ENCODE measurements at places on chromosomes 2 and 18.

DNA sequence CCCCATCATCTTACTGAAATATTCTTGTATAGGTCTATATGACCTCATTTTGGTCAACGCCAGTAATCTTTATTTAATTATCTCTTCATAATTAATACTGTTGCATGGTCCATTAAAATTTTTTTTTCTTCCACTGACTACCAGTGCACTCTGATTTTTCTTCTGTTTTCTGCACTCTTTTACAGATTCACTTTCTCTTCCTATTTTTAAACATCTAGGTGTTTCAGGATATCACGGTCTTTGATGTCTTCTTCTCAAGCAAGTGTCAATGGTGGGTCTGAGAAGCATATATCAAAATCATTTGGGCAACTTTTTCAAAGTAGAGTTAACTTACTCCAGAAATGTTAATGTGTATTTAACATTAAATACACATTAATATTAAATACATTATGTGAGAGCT, 51.4 kb downstream of the CCDC141 start:
- no peak for DNase-seq

DNA sequence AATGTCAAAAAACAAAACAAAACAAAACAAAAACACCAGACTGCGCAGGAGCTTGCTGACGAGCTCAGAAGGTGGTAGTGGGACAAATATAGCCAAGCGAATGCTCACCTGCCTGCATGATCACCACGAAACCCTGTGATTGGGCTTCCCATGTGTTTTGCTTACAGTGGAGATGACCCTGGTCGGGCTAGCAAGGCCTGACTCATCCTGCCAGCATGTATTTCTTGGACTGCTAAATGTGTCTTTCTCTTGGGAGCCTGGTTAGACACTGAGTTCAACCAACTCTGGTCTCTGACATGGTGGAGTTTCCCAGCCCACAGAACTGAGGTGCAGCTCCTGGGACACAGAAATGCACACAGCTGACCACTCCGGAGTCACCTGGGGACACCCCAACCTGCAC, 30.7 kb upstream of the DUSP2 start:
- no peak for DNase-seq

DNA sequence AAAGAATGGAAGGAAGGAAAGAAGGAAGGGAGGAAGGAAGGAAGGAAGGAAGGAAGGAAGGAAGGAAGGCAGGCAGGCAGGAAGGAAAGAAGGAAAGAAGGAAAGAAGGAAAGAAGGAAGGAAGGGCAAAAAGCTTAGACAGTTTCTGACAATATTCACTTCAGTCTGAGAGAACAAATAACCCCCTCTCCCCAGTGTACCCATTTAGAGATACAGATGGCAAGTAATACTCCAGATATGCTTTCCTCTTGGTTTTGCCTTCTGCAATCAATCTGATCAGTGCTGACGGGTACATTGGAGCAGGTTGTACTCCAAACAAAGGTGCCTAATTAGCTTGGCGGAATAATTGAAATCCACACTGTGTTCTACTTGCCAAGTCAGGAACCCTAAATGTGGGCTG, 534.6 kb upstream of the TMEFF2 start:
- DNase-seq = no peak

DNA sequence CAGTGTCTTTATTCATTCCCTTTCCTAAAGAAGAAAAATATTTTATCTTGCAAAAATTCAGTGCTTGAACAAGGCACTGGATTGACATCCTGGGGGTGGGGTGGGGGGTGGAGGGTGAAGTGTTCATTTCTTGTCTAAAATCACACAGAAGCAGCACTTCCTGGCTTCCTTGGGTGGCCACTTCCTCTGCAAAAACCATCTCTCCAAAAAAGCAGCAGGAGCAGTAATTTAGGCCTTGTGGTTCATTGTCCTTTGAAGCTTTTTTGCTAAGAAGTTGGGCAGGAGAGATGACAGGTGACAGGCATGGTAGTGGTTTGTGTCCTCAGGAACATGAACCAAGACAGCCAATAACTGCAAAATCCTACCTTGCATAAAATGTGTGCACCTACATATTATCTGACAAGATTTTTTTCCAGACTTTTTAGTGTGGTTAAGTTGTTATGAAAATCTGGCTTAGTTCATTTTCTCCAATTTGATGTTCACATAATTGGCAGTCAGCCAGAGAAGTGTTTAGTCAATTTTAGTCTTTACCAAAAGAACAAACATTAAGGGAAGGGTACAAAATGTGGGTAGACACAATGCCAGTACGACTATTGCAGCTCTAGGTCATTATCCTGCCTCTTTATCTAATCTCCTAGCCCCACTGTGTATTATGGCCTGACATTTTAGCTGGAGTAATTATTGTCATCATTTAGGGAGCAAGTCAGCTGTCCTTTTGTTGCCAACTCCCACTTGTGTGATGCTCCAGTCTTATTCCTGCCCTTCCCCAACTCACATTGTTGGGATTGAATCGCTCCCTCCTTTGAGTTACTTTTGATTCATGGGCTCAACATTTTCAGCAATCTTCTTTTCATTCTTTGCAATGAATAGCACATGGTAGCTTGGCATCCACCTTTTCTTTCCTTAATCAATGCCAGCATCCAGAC, 177.2 kb downstream of the MYO3B start:
- DNase-seq = no peak

GRCh38 chr2:9791711-9792110, 51.6 kb upstream of the TAF1B start:
- DNase-seq = no peak

- no peak for DNase-seq
Observed at GRCh38 chr18:78221496-78221895, 758.1 kb upstream of the SALL3 start.

- DNase-seq = no peak
Observed at GRCh38 chr2:200968735-200969134, 5.3 kb upstream of the ORC2 start.

GRCh38 chr2:239293775-239294430, 106.9 kb downstream of the HDAC4 start:
- no peak for DNase-seq

- DNase-seq = no peak
Observed at GRCh38 chr2:122682356-122682755, 926.9 kb downstream of the TSN start.

DNA sequence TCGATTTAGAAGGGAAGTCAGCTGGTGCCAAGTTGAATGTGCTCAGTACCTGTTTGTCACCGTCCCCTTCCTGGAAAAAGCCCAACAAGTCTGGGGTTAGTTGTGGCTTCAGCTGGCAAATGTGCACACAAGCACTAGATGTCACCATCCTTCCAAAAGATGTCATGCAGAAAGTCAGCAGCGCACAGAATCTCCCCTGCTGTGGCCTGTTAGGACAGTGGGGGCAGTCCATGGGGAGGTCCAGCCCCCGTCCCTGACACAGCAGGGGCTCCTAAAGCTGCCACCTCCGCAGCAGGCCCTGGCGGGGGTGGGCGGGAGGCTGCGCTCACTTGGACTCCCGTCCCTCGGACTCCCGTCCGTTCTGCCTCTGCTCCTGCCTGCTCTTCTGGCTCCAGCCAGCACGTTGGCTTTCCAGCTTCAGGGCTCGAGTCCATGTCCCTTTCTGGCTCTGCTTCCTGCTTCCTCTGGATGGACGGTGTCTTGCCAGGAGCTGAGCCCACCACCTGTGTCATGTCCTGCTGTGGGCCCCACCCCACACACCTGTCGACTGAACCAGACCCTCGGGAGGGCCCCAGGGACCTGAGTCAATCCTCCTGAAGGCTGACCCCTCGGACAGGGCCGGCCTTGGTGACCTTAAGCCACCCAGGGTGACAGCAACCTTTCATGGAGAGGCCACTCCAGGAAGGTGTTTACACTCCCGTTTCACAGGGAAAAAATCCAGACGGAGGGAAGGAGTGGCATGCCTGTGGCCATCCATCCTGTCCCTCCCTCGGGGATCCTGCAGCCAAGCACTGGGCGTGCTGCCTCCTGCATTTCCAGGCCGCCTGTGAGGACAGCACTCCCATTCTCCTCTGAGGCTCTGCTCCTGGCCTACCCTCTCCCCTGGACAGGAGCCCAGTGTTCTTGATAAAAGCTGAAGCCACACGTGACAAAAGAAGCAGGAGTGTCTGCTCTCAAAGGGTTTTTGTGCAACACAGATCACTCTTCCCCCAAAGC, 8.5 kb downstream of the RAB17 start:
- DNase-seq = peak; percentile 45

GRCh38 chr2:124450481-124450880, 425.4 kb downstream of the CNTNAP5 start:
- DNase-seq = no peak

DNA sequence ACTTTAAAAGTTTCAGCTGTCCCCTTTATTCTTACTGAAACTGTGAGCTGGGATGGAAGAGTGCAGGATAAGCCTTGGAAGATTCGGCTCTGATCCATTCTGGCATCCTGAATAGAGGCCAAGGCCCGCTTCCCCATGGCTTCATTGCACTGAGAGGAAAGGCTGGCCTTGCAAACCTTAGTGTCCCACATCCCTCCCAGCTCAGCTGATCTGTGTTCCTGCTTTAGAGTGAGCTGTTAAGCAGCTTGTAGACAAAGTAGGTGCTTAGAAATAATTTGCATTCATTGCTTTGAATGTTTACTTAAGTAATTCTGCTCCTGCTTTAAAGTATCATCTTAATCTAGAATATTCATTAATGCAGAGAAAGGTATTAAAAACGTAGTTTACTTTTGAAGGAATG, 169.6 kb upstream of the BOD1L2 start:
- DNase-seq = no peak

GRCh38 chr2:159982270-159982669, 80.1 kb downstream of the PLA2R1 start:
- no peak for DNase-seq

DNA sequence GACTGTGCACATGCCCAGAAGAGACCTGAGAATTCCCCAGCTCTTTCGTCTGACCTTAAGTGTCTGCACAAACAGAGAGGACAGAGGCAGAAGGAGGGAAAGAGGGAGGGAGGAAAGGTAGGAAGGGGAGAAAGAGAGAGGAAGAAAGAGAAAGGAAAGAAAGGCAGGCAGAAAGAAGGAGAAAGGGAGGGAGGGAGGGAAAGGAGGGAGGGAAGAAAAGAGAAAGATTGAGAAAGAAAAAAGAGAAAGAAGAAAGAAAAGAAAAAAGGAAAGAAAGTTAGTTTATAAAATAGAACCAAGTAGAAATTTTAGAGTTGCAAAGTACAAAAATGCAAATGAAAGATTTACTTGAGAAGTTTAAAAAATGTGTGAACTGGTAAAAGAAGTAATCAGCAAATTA, 7.4 kb upstream of the POLR1B start:
- no peak for DNase-seq

DNA sequence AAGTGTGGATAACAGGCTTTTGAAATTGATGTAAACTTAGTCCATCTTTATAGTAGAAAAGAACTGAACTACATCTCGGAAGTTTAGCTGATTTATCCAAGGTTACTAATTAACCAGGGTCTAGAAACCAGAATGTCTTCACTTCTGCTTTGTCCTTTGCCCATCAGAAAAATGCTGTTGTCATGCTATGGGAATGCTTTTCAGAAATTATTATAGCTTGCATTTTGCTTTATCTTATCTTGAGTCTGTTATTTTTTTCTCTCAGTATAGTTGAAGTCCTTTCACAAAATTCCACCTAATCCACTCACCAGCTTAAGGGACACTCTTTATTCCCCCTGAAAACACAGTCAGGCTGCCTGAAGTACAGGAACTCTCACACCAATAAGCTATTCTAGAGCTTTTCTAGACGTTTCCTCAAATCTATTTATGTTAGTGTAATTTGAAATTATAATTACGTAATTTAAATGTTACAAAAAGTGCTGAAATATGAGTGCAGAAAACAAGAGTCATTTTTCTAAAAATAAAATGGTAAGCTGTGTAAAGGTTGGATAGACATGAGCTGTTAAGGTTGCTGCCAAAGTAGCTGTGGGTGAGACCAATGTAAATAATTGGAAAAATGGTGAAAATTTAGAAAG, 456.3 kb downstream of the TGIF1 start:
- no peak for DNase-seq

DNA sequence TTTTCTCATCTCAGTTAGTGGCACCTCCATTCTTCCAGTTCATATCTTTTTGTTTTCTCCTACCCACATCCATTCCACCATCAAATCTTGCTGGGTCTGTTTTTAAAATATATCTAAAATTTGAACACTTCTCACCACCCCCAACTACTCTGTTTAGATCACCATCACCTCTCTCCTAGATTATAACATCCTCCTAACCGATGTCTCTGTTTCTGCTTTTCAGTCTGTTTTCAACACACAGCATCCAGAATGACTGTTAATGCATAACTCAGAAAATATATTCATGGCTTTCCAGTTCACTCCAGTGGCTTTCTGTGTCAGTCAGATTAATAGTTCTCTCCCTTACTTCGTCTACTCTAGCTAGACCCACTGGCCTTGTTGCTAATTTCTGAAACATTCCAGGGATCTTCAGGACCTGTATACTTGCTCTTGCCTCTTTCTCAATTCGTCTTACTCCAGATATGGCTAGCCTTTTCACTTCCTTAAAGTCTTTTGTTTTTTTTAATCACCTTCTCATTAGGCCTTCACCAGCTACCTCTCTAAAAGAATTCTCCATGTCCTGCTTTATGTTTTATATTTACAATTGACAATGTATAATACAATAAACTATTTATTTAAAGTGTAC, 105.3 kb downstream of the COMMD1 start:
- no peak for DNase-seq

DNA sequence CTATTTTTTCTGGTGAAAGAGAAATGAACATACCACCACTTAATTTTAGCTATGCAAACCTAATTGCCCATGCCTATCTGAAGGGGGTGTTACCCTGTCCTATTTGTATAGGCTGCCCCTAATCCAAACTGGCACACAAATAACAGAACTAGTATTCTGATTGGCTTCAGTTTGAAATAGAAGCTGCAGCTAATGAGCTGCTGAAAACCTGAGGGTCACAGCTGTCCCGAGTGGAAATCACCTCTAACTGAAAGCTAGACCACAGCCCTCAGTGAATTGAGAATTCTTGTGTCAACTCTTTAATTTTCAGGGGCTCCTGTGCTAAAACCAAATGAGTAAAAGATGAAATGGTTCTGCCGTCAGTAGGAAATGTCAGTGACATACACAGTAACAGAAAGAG, 28.7 kb downstream of the CCDC141 start:
- DNase-seq = no peak

- no peak for DNase-seq
Observed at GRCh38 chr18:68972176-68972575, 174.3 kb downstream of the CCDC102B start.

DNA sequence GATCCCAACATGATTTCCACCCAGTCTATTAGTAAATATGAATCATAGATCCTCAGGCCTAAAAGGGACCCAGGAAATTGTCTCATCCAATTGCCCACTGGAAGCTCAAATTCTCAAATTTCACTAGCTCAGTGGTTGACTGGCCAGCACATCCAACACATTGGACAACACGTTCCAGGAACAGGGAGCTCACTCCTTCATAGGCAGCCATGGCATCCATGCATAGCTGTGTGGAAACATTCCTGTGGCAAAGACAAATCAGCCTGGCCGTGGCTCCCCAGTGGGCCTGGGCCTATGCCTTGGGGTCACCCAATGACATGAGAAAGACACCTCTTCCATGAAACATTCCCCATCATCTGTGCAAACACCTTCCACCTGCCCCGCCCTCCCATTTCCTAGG, 261.1 kb downstream of the ANAPC1 start:
- no peak for DNase-seq

DNA sequence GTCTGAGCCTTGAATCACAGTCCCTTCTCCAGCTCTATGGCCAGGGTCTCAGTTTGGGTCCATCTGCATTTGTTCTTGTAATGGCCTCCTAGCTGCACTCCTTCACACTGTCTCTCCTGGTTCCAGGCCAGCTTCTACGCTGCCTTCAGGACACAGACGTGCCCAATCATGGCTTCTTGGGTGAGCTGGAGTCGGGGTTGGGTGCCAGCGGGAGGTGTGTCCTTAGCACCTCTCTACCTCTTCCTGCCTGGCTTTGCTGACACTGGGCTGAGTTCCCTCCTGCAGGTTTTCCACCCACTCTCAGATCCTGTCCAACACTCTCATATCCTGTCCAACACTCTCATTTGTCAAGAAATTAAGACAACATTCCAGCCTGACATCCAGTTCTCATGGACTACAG, 9.6 kb downstream of the TRPM8 start:
- DNase-seq = no peak

Measured in spinal cord (tissue), 10 donors.